A549 treated with AZD2906 at 1 μM for 4 hours (cell line): ENCODE measurements at places on chromosomes 6 and 20. TPM values are rescaled to one million over a fixed set of nuclear protein-coding genes. Genes with fewer than 3 reads are reported as not detected.

The MAFB gene
- 0.10 to 0.46 TPM (median 0.24 TPM) in 5 replicates for total RNA-seq

The EEF1A2 gene
- total RNA-seq = 138 to 177 TPM (median 153 TPM) in 5 replicates

The CFB gene
- 1.3 to 3.0 TPM (median 2.0 TPM) in 5 replicates for total RNA-seq

The IPCEF1 gene
- total RNA-seq = 0.05 to 0.09 TPM (median 0.07 TPM) in 5 replicates

The ANGPT4 gene
- total RNA-seq = 0.02 to 0.04 TPM (median 0.03 TPM) in 4 of 5 replicates, not detected in the other

The CALHM4 gene
- not detected in 5 replicates for total RNA-seq

The SMPD2 gene
- total RNA-seq = 13.3 to 15.8 TPM (median 14.5 TPM) in 5 replicates

The HNF4A gene
- 17.2 to 20.0 TPM (median 19.8 TPM) in 5 replicates for total RNA-seq

The CST3 gene
- total RNA-seq = 240 to 466 TPM (median 438 TPM) in 5 replicates

The DDO gene
- 0.06 to 0.14 TPM (median 0.11 TPM) in 4 of 5 replicates, not detected in the other for total RNA-seq

The SLC17A3 gene
- 0.81 to 1.2 TPM (median 0.85 TPM) in 5 replicates for total RNA-seq

The ELOVL4 gene
- total RNA-seq = 1.4 to 1.7 TPM (median 1.6 TPM) in 5 replicates

The HCK gene
- total RNA-seq = 0.05 to 0.11 TPM (median 0.06 TPM) in 5 replicates

The OR2H2 gene
- not detected in 5 replicates for total RNA-seq

The TENT5A gene
- total RNA-seq = 1.00 to 1.4 TPM (median 1.1 TPM) in 5 replicates

The TP53TG5 gene
- total RNA-seq = not detected in 5 replicates

The TINAG gene
- 0.20 TPM in 1 of 5 replicates, not detected in the others for total RNA-seq

The FAM83B gene
- total RNA-seq = 0.02 to 0.03 TPM (median 0.03 TPM) in 4 of 5 replicates, not detected in the other

The MAD2L1BP gene
- total RNA-seq = 34.3 to 36.8 TPM (median 35.9 TPM) in 5 replicates

The RFX6 gene
- total RNA-seq = not detected in 5 replicates

The COL21A1 gene
- total RNA-seq = 0.55 to 0.93 TPM (median 0.67 TPM) in 5 replicates

The CD24 gene
- total RNA-seq = 236 to 302 TPM (median 282 TPM) in 5 replicates

The GNAS-AS1 gene
- total RNA-seq = not detected in 5 replicates

The HAO1 gene
- total RNA-seq = not detected in 5 replicates

The SLC17A2 gene
- not detected in 5 replicates for total RNA-seq

The TNFRSF6B gene
- 0.22 to 0.87 TPM (median 0.69 TPM) in 5 replicates for total RNA-seq

The LIME1 gene
- total RNA-seq = 3.7 to 10.8 TPM (median 9.0 TPM) in 5 replicates
